ENCODE measurements at places on chromosomes 1 and 21.

DNA sequence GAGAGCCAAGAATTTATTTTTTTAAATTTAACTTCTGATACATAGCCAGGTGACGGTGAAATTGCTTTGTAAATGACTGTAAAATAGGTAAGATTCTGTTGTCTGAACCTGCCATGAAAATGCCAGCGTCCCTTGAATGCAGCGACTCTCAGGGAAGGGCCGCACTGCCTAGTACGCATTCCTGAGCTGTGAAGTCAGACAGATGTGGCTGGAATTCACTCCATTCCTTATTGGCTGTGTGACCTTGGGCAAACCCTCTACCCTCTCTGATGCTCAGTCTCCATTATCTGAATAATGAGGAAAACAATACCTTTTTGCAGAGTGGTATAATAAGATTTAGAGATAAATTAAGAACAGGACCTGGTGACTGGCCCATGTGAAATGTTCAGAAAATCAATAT, 167.1 kb upstream of the DAB1 start:
- no peak for DNase-seq

DNA sequence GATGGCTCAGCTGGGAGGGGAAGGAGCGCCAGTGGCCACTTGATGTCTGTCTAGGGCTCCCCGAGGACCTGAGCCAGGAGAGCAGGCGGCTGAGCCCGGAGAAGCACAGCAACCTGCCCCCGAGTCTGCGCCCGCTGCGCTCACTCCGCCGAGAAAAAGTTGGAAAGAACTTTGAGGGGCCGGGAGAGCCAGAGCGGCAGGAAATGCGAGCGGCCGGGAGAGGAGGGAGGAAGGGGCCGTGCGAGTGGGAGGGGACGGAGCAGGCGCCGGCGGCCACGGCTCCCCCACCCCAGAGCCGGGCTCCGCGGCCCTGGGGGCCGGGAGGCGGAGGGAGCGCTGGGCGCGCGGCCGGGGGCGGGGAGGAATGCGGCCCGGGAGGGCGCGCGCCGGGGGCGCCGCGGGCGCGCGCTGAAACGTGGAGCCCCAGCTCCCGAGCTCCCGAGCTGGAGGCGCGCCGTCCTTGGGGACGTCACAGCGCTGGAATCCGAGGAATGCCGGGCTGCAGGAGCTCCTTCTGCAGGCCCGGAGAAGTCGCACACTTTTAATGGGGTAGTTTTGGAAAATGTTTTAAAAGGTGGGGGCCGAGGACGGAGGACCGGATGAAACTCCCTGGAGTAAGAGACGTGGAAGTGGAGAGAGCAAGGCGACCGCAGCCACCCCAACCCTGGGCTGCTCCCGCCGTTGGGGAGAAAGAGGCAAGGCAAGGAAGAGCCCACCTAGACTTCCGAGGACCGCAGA, at the start of gene PTPN14:
TSS of gene PTPN14 (minus strand) at position 167 of the 738 bp plus-strand sequence. CDS start 86,799 bp downstream, outside the sequence.
- peak; percentile 94 for DNase-seq

DNA sequence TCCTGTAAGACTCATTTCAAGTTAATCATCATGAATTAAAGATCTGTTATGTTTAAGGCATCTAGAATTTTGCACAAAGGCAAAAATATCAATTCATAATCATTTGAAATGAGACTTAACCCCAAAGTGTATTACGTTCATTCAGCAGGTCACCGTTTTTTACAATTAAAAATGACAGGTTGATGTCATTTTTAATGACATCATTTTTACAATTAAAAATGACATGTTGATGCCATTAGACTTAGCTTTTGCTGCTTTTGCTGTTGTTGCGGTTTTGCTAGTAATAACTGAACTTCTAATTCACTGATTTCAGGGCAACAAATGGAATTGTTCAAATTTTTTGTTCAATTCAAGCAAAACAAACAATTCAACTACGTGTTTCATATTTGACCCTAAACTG, 17.0 kb downstream of the PRMT6 start:
- no peak for DNase-seq

- DNase-seq = no peak
These were observed 106.2 kb upstream of the ADAR start for GRCh38 chr1:154714052-154714623.

- DNase-seq = no peak
These were observed 82.9 kb upstream of the POU3F1 start for GRCh38 chr1:38129473-38129872.

GRCh38 chr21:15250384-15250783, 185.6 kb upstream of the NRIP1 start:
- DNase-seq = no peak

DNA sequence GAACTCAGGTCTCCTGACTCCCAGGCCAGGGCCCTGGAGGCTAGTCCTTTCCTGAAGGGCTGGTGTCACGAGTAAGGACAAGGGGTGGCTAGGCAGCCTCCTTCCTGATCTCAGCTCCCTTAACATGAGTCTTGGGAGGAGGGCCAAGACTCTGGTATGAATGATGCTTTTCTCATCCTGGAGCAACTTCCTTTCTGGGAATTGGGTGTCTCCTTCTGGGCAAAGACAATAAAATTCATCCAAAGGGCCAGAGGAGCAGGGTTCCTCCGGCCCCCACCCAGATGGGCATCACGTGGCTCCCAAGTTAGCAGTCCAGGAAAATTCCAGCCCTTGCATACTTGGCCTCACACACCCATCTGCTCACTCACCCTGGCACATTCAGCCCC, at the start of gene FAM167B:
TSS of gene FAM167B (plus strand) at position 335 of the 386 bp plus-strand sequence. CDS start 200 bp downstream, outside the sequence.
- peak; percentile 93 for DNase-seq

DNA sequence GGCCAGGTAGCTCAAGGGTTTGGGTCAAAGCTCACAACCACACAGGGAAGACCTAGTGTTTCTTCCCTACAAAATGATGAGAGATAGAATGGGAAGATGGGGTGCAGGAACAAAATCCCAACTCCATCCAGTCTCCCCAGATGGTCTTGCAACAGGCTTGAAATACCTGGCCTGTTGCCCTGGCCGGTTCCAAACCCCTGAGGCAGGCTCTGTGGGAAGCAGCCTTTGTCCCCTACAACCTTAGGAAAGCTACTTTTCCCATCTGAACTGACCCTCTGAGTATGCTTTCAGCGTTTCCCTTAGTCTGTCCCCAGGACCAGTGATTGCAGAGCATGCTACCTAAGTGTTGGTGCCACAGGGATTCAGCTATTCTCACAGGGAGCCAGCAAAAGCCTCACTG, 104.0 kb downstream of the GDAP2 start:
- no peak for DNase-seq

GRCh38 chr21:38495242-38495641, 3.0 kb downstream of the ERG start:
- no peak for DNase-seq

- no peak for DNase-seq
These were observed 141.0 kb downstream of the USP25 start for GRCh38 chr21:15870819-15871218.

DNA sequence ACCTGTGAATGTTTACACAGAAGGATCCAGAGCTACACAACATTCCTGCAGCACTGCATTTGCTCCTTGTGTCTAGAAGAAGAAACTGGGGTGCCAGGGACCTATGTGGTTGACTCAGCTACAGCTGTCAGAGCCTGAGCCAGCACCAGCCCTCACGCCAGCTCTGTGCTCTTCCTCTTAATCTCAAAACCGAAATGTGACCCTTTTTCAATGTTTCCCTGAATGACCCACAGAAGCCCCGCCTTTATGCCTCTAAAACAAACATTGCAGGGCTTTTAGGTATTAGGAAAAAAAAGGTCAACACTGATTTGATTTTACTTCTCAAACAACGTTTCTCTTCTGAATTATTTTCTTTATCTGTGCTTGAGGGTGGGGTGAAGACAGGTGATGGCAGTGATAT, 260.5 kb downstream of the DYRK1A start:
- DNase-seq = no peak

DNA sequence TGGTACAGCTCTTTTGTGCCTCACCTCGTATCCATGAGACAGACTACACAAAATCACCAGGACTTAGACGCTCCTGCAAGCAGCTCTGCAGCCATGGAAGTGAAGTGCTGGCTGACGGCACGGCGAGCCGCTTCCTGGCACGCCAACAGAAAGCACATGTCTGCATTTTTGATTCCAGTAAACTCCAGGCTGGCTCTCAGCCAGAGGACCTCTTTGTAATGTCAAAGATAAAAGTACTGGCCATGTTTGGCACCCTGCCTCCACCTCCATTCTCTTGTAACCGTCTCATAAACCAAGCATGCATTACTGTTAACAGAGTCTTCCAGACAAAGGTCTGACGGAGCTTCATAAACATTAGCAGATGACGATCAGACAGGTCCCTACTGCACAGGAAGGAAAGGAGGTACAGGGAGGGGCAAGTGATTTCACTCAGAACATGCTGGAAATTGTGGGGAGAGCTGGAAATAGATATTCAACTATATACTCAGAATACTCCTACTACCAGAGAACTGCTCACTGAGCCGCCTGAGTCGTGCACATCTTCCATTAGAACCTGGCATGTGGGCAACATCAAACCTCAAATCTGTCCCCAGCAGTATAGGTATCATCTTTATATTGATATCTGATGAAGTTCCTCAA, 632.0 kb downstream of the SMYD3 start:
- peak; percentile 99 for DNase-seq

DNA sequence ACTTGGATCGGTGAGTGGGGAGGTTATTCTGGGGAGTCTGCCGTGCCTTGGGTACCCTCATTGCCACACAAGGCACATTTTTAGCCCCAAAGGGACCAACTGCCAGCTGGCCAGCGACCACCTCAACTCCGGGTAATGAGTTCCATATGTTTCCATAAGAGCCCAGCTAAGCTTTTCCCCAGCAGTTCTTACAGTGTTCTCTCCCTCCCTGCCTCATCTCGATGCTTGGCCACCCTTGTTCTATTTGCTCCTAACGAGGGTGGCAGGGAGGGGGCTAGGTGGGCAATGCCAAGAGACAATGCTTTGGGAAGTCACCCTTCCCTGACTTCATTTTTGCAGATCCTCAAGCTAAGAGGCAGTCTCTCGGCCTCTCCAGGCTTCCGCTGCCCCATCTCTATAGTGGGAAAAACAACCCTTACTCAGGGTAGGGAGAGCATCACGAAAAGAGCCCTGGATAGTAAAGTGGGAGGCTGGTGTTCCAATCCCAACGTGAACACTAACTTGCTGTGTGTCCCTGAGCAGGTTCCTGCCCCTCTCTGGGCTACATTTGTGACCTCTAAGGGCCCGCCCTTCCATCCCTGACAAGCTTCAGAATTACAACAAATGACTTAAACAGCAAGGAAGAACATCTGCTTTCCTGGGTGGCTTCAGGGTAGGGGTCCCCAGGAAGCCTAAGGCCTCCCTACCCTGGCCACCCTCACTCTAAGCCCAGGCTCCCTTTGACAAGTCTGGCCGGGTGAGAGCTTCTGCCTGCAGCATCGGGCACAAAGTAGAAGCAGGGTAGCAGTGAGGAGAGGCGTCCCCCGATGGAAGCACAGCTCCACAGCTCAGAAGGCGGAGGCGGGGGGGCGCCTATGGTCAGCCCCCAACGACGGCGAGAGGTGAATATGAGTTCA, 5.8 kb downstream of the ID3 start:
- no peak for DNase-seq

GRCh38 chr21:44078411-44078981, 28.7 kb upstream of the PWP2 start:
- no peak for DNase-seq

- DNase-seq = no peak
These were observed 22.0 kb downstream of the FOXO6 start for GRCh38 chr1:41383094-41383852.

DNA sequence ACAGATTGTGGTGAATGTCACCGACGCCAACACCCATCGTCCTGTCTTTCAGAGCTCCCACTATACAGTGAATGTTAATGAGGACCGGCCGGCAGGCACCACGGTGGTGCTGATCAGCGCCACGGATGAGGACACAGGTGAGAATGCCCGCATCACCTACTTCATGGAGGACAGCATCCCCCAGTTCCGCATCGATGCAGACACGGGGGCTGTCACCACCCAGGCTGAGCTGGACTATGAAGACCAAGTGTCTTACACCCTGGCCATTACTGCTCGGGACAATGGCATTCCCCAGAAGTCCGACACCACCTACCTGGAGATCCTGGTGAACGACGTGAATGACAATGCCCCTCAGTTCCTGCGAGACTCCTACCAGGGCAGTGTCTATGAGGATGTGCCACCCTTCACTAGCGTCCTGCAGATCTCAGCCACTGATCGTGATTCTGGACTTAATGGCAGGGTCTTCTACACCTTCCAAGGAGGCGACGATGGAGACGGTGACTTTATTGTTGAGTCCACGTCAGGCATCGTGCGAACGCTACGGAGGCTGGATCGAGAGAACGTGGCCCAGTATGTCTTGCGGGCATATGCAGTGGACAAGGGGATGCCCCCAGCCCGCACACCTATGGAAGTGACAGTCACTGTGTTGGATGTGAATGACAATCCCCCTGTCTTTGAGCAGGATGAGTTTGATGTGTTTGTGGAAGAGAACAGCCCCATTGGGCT, 3.0 kb downstream of the CELSR2 start:
- DNase-seq = no peak

DNA sequence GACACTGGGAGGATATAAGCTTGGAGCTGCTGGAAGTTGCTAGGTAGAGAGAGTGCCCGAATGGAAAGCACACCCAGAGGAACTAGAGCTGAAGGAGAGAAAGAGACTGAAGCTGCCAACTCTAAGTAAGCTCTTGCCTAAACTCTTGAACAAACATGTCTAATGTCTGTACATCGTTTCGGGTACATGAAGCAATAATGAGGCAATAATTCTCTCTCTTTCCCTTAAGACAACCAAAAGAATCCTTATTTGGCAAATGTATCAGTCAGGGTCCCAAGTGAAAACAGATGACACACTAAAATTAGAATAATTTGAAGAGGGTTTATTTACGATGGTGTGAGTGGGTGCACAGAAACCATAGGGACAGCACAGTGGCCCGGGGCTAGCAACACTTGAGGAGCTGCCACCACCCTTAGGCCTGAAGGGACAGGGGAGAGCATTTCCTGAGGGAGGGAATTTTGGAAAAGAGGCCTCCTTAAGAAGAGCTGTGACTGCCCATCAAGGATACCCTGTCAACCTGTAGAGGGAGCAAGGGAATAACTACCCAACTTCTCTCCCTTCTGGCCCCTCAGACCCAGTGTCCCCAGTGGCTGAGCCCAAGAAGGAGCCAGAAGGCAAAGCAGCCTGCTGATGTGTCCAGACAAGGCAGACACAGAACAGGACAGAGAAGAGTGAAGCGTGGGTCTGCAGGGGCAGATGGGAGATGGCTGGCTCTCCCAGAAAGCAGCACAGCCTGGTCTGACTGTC, 36.1 kb upstream of the KHDRBS1 start:
- DNase-seq = peak; percentile 71

DNA sequence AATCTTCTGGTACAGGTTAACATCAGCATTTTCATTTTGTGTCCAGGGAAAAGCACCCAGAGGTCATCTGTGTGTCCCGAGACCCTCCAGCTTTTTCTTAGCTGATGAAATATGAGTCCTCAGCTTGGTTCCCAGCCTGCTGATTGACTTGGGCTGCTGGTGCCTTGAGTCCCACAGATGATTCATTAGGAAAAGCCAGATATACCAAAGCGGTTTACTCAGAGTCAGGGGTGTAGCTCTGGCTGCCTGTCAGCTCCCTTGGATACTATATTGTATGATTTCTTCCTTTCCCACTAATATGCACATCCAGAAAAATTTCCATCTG, 43.7 kb upstream of the MAB21L3 start:
- peak; percentile 87 for DNase-seq

DNA sequence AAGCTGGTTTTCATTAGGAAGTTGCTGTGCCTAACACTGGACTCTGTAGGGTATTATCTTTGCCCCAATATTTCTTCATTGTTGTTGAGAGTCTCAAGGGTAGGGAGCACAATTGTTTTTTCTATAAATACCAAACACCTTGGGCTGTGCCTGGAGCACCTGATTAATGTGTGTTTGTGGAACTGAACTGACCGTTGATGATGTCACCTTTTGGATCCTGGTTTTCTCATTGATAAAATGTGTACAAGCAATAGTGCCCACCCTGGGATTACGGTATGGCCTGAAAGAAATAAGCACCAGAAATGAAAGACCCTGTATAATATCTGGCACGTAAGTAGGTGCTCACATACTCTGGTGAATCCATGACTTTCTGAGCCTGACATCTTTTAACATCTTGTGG, 39.3 kb downstream of the KCNA2 start:
- DNase-seq = no peak
